Fibroblast of skin of back (primary cell): ENCODE measurements at places on chromosomes 7 and 10.

DNA sequence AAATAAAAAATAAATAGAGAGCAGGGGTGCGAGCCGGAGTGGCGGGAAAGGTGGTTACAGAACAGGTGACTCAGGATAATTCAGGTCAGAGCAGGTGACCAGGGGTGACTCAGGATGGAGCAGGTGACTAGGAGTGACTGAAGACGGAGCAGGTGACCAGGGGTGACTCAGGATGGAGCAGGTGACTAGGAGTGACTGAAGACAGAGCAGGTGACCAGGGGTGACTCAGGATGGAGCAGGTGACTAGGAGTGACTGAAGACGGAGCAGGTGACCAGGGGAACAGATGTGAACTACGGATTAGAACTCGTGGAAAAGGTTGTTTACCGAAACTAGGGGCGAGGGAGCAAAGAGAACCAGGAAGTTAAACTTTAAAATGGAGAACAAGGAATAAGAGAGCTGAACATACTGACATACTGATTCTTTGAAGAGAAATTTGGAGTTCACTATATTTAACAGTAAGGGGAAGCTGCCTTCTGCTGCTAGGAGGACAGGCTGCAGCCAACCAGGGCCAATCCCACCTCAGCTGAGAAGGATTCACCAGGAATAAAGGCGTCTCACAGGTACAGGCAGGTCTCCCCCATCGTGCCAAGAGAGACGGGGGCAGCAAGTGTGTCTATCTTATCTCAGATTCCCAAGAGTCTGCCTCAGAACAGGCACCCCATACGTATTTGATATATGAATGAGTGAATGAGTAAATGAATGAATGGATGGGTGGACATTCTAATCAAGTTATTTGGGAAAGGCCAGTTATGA lies 101.3 kb downstream of the CPXM2 start:
- DNase-seq: no peak

- no peak for DNase-seq
These were observed 187.8 kb downstream of the PARD3 start for GRCh38 chr10:34627331-34627730.

- no peak for DNase-seq
These were observed 47.3 kb upstream of the CPXM2 start for GRCh38 chr10:123938890-123939289.

DNA sequence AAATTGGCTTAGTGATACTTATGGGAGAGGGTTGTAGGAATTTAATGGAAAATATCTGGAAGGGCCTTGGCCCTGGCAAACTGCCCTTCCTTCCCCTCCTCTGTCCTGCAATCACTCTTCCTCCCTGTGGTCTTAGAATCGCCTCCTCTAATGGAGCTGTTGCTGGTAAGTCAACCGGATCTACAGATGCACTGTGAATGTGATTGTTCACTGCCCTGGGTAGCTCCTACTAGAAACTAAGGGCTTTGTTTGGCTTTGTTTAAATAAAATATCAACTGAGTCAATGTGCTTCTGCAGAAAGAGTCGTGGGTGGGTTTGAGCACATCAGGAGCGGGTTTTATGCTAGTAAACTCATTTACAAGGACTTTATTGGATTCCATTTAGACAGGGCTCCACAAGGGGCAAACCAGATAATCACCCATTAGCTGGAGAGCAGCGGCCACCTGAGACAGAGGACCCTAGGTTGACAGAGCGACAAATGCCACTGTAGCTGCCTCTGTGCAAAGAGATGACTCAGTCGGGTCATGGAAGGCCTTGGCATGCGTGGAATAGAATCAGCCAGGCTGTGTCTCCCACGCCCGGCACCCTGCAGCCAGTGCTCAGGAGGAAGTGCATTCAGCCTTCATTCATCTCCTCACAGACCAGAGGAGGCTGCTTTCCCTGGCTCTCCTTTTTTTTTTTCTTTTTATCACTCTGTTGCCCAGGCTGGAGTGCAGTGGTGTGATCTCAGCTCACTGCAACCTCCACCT lies 97.9 kb downstream of the GAD2 start:
- no peak for DNase-seq

GRCh38 chr10:69047111-69047832 lies 40.6 kb upstream of the SRGN start:
- DNase-seq: no peak

GRCh38 chr10:129402459-129402858 lies 64.6 kb upstream of the MGMT start:
- DNase-seq: no peak

DNA sequence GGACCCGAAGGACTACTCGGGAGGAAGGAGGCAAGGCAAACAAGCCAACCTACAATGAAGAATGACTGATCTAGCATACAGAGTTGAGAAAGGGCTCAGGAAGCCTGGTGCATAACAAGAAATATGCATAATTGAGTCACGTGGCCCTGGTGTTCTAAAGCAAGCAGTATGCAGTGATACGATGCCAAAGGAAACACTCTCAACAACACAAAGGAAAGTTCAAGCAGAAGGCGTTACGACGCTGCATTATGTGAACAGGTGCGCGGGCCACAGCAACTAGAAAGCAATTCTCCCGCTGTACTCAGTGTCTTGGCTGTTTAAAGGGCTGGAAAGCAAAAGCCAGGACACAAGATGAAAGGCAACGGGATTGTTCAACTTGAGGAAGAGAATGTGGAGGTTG lies 100.8 kb downstream of the PRTFDC1 start:
- peak; percentile 66 for DNase-seq

DNA sequence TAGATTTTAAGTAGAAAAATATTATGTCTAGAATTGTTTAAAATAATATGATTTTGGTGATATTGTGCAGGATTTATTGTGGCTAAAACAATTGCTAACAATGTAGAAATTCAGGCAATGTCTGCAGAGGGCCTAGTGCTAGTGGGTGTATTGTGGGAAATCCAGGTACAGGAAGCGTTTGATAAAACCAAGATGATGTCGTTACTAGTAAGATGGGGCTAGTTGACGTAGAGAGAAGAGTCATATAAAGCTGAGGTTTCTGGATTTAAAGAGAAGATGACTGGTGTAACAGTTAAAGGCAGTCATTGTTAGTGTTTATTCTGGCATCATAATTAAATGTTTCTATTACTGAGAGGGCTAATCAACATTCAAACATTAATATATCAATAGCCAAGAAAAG lies 43.5 kb downstream of the ADK start:
- peak; percentile 23 for DNase-seq

DNA sequence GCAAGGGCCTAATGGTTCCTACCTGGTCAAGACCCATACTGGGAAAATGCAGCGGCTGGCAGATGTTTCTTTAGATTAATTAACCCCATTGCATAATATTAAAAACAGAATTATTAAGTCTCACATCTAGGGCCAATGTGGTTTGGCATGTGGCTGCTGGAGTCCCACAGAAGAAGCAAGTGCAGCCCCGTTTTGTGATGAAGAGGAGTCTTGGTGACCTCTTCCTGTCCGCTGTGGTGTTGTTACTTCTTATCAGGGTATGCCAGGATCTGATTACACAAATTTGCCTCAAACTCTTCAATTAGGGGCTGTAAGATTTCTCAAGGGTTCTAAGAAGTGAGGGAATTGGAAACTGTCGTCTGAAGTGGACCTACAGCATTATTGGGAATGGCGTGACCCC lies 240.3 kb downstream of the SEC23IP start:
- DNase-seq: no peak

- no peak for DNase-seq
These were observed 48.6 kb downstream of the ARHGAP19 start for GRCh38 chr10:97243836-97244235.

DNA sequence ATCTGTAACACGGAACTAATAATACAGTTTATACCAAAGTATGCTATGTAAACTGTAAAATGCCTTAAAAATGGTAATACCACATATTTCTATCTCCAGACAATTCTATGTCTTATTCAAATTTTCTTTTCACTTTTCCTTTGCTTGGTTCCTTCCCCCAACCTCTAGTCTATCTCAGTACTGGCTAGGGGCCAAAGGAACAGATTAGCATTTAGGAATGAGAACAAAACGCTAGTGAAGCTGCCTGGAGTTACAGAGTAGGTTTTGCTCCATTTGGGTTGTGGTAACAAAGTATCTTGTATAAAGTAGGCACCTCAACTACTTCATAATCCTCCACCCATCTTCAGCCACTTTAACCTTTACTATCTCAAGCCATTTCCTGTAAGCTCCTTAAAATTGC lies 94.1 kb downstream of the HBP1 start:
- peak; percentile 9 for DNase-seq

DNA sequence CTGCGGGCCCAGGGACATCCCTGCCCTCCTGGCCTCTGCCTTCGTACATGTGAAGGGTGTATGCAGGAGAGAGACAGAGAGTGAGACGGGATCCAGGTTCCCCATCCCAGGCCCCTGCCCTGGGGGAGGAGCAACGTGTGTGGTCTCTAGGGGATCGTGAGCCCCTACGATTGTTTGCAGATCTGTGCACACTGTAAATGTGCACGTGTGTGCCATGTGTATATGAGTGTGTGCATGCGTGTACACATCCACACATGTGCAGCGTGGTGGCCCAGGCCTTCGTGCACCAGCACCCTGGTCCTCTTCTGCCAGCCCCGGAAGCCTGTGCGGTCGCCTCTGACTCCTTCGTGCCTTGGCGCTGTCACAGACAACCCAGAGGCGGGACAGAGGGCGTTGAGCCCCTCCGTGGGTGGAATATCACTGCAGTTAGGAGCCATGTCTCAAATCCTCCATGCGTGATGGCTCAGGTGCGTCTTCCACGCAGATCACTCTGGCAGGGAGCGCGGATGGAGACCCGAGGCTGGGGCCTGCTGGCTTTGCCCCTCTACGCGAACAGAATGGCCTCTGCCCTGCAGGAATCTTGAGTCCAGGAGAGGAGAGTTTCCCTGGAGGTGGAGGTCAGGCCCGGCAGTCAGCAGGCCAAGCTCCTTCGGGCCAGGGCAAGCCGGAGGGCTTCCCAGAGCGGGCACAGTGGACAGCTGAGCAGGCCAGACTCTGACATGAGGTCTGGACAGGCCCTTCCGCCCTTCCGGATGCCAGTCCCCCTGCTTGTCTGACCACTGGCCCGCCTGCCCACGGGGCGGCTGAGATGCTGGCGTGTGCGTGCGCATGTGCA lies 97.5 kb downstream of the UNCX start:
- DNase-seq: no peak

DNA sequence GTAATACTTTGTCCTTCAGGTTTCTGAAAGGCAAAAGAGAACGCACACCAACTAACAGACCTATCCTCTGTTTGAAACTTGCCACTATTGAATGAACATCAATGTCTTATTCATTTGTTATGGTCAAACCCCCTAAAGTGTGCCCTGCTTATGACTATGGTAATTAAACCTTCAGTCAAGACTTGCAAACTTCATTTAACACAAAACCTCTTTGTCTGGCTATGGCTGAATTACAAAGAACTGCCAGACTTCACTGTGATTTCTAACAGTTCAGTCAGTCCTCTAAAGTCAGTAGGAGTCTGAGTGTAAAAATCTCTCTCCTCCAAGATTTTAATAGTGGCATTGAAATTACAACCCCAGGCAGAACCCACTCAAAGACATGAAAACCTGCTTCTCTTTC lies 702.5 kb upstream of the LRRN3 start:
- DNase-seq: no peak
